Panc1 (cell line): ENCODE measurements at places on chromosomes 2 and 18. TPM values are rescaled to one million over a fixed set of nuclear protein-coding genes. Genes with fewer than 3 reads are reported as not detected.

The SIGLEC15 gene
- 0.23 TPM for total RNA-seq

DNA sequence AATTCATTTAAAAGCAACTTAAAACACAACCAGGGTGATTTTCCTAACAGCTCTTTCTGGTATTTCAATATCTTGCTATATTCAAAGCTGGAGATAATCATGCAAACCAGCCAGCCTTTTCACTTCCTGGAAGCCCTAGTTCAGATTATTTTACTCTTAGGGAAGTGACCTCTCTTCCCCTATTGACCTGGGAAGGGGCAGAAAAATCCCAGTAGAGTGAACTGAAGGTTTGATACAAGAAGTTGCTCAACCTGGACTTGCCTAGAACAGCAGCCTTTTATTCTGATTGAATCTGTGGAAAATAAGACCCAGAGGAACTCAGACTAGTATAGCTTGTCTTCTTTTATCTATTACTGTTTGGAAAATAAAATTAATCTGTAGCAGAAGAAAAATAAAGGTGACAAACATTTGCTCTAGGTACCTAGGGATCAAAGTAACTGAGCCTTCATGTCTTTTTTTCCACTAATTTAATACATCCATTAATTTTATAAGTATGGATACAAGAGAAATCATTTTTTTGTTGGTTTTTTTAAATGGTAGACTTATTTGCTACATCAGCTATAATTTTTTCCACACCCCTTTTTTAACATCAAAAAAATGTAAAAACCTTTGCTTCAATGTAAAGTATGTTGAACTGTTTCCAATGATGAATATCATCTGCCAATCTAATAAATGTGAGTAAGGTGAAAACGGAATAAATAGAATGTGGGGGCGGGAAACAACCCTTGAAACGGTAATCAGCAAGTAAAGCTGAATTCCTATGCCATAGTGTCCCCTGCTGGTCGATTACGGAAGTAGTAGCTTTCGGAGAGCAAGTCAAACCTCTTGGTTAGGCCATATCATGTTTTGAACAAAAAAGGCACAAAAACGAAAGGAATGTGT, 629.9 kb downstream of the NRXN1 start:
- no peaks in the 10 kb centered on the region for H3K4me1 ChIP-seq
- DNase-seq: peak; percentile 61
- no peaks in the 10 kb centered on the region for H3K27me3 ChIP-seq
- H3K36me3 ChIP-seq: no peaks in the 10 kb centered on the region
- H3K4me3 ChIP-seq: no peak overlapping the region

- H3K27me3 ChIP-seq: no peaks in the 10 kb centered on the region
- H3K27ac ChIP-seq: no peak overlapping the region
- DNase-seq: no peak
- no peaks in the 10 kb centered on the region for H3K4me1 ChIP-seq
These were observed 85.1 kb upstream of the FZD5 start for GRCh38 chr2:207854484-207855440.

The LGALSL gene
- 5.3 TPM for total RNA-seq

DNA sequence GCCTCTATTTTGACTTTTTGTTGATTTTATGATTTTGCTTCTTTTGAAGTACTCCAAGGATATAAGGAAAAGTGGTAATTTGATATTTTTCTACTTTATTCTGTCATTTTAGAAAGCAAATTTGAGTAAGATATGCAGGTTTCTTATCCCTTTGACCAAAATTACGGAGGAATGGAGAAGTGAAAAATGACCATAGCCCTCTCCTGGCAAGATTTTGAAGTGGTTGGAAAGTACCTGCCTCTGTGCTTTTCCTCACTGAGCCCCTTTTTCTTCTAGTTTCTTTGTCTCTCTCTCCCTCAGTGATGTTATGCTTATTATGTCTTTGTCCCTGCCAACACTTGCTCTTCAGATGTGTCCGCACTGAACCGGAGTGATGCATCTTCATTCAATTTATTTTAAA, 898.1 kb downstream of the EPHA4 start:
- no peaks in the 10 kb centered on the region for H3K27me3 ChIP-seq
- no peak overlapping the region for H3K4me3 ChIP-seq
- H3K36me3 ChIP-seq: no peaks in the 10 kb centered on the region

GRCh38 chr2:8676921-8677645, 4.8 kb upstream of the ID2 start:
- H3K36me3 ChIP-seq: no peaks in the 10 kb centered on the region; the same call in 1 of the 2 replicates
- DNase-seq: no peak
- peak overlapping the region; percentile 80 for H3K27ac ChIP-seq
- H3K4me3 ChIP-seq: peak overlapping the region; percentile 3; the same call in 1 of the 2 replicates

DNA sequence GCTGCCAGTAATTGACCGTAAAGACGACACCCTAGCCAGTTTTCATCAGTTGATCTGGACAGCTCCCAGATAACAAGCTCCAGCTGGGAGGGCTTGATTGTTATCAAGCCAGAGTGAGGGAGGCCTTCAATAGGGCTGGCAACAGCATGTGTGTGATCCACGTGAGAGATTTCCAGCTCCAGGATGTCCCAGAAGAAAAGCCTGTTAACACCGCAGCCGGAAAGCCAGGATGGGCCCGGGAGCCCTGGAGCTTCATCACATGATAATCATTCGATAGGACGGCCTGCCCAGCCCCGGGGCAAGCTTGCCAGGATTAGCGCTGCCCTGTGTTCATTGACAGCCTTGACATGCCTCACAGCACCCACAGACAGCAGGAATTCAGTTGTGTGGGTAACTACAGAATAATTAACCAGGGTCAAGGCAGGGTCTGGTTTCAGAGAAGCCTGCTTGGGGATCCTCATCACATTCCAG, 182.5 kb downstream of the C1D start:
- no peaks in the 10 kb centered on the region for H3K27me3 ChIP-seq
- H3K4me1 ChIP-seq: no peaks in the 10 kb centered on the region
- H3K36me3 ChIP-seq: no peaks in the 10 kb centered on the region
- H3K27ac ChIP-seq: no peak overlapping the region

- H3K27me3 ChIP-seq: no peaks in the 10 kb centered on the region
- H3K4me3 ChIP-seq: no peak overlapping the region
- H3K36me3 ChIP-seq: no peaks in the 10 kb centered on the region
These were observed 88.2 kb downstream of the PLB1 start for GRCh38 chr2:28583899-28584553.

- no peak overlapping the region for H3K4me3 ChIP-seq
- DNase-seq: no peak
- no peaks in the 10 kb centered on the region for H3K27me3 ChIP-seq
- H3K4me1 ChIP-seq: no peaks in the 10 kb centered on the region
- no peaks in the 10 kb centered on the region for H3K36me3 ChIP-seq
- H3K27ac ChIP-seq: no peak overlapping the region
These were observed 22.1 kb downstream of the PKP4 start for GRCh38 chr2:158478816-158479215.

GRCh38 chr18:65990944-65991708, 240.3 kb downstream of the CDH7 start:
- no peaks in the 10 kb centered on the region for H3K36me3 ChIP-seq
- no peak for DNase-seq
- H3K27me3 ChIP-seq: no peaks in the 10 kb centered on the region
- no peaks in the 10 kb centered on the region for H3K4me1 ChIP-seq
- no peak overlapping the region for H3K27ac ChIP-seq
